T47D (cell line): ENCODE measurements at places on chromosomes 11 and 22.

DNA sequence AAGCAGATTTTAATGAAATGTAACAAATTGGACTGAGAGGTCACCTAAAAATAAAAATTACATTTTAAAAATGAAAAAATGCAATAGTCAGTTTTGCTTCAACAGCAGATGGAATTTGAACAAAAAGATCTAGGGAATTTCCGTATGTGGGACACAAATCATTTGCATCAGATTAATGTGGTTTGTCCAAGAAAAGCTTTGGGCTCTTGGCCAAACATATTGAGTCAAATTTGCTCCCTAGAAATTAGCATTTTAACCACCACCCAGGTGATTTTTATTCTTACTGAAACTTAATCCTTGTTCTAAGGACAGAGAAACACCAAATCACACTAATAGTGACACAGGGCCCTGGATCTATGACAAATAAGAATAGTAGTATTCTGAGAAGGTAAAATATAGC, 1477.8 kb downstream of the FAM181B start:
- DNase-seq, result no peak

GRCh38 chr11:73072935-73073481, 69.1 kb downstream of the FCHSD2 start:
- DNase-seq, result peak; percentile 32

DNA sequence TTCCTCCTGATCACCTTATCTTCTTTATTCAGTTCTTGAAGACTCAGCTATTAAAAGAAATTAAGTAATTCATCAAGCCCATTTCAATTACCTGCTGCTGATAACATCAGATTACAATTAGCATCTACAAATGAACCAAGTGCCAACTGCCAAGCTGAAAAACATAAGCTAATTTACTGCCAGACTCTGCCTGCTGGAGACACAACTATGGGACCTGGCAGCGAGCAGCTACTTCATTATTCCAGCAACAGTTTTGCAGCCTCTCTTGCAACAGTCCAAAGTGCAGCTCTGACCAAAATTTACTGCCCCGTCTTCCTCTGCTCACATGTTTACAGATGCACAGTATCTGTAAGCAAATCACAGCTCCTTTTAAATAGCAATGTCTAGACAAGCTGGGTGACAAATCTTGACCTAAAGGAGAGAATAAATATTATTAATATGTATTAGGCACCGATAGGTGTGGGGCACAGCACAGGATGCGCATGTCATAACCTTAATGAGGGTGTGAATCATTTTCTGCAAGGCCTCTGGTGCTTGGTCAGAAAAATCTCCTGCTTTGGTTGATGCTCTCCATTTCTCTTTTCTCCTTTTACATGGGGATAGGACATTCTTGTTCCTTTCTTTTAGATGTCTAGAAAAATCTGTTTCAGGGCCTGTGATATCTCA, 232.2 kb upstream of the PITPNB start:
- DNase-seq, result no peak

- no peak for DNase-seq
Measured at GRCh38 chr11:1271002-1271401, 38.4 kb downstream of the TOLLIP start.

GRCh38 chr11:129321076-129321475, 54.6 kb upstream of the BARX2 start:
- DNase-seq, result no peak

- DNase-seq, result no peak
Measured at GRCh38 chr11:3099178-3099577, 42.0 kb upstream of the CARS1 start.

GRCh38 chr11:112241486-112241885, 15.3 kb downstream of the PTS start:
- peak; percentile 84 for DNase-seq

GRCh38 chr11:69939551-69940245, 120.5 kb upstream of the FGF3 start:
- DNase-seq, result peak; percentile 48
